ENCODE measurements at places on chromosomes 16 and 17.

DNA sequence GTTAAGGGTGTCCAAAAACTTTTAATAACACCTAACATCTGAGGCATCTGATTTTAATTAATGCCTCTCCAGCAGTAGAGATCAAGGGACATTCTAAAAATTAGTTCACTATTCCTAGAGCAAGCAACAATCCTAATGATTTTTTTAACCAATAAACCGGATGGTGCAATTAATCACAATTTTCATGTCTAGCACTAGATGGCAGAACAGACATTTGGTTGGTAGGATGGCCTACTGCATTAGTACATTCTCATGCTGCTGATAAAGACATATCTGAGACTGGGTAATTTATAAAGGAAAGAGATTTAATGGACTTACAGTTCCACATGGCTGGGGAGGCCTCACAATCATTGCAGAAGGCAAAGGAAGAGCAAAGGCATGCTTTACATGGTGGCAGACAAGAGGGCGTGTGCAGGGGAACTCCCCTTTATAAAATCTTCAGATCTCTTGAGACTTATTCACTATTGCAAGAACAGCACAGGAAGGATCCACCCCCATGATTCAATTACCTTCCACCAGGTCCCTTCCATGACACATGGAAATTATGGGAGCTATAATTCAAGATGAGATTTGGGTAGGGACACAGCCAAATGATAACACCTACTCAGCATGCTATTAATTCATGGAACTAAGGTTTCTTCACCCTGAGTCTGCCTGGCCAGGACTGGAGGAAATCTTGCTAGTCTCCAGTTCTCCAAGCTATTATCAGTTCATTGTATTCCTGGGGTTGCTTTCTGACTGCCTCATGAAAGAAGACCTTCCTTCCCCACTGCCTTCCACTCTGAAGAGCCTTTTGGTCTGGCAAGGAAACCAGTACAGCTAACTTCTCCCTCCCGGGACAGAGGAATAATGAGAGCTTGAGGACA lies 24.8 kb downstream of the HS3ST3A1 start:
- no peak for DNase-seq

DNA sequence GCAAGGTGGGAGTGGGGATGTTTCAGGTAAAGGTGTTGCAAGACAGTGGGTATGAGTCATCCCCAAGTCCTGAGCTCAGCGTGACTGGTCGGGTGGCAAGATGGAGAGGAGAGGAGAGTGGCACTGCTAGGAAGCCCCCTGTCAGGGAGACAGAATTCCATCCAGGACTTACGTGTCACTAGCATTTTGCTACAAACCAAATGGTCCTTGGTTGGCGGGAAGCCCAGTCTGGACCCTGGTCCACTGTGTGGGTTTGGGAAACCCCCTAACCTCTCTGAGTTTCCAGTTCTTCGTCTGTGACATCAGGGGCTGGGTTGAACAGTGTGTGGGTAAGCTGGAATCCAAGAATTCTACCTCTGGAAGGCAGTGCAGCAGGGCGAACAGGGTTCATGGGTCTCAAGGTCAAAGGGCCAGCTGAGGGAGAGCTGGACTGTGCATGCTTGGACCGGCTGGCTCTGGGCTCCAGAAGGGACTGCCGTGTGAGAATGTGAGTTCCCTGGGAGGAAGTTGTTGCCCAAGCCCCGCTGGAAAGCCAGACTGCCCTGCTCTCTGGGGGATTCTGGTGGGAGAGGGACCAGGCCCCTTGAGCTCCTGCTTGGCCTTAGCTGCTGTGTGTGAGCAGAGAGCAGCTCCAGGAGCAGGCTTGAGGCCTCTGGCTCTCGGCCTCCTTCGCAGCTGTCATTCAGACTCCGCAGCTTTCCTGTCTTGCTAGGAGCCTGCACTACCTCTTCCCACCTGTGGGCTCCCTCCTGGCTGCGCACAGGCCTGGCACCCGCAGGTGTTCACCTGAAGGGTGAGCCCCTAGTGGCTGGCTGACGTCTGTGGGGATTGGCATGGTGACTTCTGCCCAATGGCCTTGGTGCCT lies 84.6 kb downstream of the NT5M start:
- no peak for DNase-seq

DNA sequence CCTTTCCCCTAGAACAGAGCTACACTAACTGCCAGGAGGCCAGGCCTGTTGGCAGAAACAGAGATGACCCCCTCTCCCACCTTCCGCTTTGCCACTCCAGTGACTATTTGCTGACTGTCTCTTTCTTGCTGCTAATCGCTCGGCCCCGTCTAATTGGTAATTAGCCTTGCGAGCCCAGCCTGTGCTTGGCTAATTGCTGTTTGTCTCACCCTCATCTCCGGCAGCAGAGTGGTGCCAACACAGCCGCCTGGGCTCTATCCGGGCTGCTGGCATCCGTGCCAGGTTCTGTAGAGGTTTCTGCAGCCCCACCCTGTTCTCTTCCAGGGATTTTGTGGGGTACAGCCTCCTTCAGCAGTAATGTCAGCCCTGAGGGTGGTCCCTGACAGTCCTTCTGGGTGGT lies 27.4 kb upstream of the PHB1 start:
- no peak for DNase-seq

DNA sequence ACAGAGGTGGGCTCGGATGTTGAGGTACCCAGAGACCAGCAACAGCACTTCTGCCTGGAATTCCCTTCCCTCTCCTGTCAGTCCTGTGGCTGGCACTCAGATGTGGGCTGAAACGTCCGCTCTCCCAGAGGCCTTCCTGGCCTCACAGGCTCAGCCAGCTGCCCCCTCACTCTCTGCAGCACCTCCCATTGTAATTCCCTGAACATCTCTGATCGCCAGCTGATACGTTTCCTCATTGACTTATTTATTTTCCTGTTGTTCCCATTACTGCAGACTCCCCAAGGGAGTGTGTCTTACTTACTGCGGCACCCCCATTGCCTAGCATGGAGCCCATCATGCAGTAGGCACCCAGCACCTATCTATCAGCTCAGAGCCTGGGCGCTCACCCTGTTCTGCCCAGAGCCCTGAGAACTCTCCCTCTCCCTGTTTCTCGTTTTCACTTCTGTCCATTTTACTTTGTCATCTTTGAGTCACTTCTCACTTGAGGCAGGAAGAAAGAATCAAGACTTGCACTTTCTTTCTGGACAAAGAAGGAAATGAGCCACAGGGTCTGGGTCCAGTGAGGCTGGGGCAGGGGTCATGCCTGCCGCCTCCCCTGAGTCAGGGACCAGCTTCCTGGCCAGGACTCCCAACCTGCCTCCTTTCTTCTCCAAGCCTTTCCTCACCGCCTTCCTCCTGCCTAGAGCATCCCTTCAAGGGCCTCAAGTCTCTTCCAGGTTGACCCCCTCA lies 10.2 kb downstream of the CDH5 start:
- no peak for DNase-seq

- no peak for DNase-seq
These were observed at the start of gene MTSS2 for GRCh38 chr16:70685938-70686375. MTSS2 (minus strand) TSS chr16:70686053; CDS start chr16:70685791, 262 bp downstream.

Measured in SK-N-MC (cell line).